ENCODE measurements at places on chromosomes 11 and 22.

DNA sequence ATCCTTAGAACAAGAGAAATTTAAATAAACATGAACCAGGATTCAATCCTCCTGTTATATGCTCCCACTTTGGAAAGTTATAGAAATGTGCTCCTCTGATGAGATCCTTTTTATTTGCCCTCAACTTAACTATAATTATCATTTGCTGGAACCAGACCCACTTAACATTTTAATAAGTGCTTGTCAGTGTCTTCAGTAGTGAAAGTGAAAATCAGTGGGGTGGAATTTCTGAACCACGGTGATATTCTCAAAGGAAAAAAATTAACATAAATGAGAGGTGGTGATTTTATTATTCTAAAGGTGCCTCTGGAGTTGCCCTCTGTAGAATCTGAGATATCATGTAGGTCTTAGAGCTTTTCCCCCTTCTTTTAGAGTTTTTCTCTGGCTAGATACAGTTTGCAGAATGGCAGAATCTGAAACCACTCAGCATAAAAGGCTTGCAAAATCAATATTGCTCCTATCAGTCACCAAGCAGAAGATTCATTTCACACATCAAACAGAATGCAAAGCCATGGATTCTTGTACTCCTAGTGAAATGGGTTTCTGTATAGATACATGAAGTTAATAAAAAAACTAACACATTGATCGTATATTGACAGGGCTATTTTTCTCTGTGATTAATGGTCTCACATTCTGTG lies 213.2 kb downstream of the LUZP2 start:
- no peak for DNase-seq

DNA sequence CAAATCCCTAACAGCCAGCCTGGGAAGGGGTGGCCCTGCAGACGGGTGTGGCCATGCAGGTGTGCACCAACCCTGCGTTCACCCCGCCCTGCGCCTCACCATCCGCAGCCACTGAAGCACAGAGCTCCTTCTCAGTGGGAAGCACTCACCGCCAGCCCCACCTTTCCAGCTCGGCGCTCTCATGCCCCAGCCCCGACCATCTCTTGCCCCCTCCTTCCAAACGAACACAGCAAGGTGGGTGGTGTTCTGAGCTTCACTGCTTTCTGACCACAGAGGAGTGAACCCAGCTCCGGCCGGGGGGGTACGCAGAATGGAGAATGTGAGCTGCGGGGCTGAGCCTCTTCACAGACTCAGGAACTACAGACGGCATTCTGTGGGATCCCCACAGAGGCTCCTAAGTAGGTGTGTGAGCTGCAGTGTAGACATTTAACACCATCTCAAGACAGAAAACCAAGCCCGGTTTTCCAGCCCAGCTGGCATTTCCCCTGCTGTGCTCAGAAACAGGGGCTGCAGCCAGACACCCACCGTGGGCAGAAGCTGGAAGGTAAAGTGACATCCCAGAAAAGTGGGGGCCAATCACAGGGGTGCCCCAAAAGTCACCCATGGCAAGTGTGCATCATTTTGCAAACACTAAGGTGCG lies 88.4 kb upstream of the RTL6 start:
- no peak for DNase-seq

DNA sequence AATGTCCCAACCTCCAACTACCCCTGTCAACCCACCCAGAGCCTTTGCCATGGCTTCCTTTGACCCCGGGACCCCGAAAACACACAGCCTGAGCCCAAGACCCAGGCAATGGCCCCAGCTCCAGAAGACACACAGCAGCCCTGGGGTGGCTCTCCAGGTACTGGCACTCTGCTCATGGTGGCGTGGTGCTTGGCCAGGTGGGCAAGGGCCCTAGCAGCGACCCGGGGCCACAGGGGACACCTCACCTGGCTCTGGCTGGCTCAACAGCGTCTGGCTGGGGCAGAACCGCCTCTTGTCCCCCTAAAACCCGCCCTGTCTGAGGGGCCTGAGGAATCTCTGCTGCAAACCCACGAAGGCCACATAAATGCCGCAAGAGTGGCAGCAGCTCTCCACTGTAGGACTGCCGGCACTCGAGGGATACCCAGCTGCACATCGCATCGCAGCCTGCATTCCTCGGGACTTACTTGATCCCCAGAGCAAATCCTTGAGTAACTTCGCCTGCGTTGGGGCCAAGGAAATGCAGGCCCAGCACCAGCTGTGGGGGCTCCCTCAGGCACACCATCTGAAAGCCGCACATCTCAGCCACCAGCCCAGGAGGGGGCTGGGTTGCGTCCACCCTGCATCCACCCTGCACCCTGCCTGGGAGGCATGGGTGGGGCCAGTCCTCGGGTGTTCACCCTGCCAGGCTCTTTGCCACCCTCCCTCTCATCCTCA lies 23.1 kb upstream of the GNB1L start:
- peak; percentile 50 for DNase-seq

GRCh38 chr22:42208362-42208761 lies 62.1 kb downstream of the TCF20 start:
- no peak for DNase-seq

DNA sequence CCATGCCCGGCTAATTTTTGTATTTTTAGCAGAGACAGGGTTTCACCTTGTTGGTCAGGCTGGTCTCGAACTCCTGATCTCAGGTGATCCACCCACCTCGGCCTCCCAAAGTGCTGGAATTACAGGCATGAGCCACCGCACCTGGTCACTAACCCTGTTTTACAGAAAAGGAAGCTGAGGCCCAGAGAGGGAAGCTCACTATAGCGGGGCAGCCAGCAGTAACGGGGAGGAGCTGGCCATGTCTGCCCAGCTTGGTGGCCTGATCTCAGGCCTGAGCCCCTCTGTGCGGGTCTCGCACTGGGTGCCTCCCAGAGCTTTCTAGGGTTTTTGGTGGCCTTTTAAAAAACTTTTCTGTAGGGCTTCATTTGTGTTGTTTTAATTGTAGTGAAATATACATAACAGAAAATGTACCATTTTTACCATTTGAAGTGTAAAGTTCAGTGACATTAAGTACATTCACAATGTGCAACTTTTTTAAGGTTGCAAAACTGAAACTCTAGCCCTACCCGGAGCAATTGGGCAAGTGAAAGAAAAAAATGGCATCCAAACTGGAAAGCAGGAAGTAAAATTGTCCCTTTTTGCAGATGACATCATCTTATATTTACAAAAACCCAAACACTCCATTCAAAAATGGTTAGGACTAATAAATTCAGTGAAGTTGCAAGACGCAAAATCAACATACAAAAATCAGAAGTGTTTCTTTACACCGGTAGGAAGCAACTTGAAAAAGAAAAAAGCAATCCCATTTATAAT lies 14.5 kb upstream of the CYTH4 start:
- DNase-seq, result no peak

DNA sequence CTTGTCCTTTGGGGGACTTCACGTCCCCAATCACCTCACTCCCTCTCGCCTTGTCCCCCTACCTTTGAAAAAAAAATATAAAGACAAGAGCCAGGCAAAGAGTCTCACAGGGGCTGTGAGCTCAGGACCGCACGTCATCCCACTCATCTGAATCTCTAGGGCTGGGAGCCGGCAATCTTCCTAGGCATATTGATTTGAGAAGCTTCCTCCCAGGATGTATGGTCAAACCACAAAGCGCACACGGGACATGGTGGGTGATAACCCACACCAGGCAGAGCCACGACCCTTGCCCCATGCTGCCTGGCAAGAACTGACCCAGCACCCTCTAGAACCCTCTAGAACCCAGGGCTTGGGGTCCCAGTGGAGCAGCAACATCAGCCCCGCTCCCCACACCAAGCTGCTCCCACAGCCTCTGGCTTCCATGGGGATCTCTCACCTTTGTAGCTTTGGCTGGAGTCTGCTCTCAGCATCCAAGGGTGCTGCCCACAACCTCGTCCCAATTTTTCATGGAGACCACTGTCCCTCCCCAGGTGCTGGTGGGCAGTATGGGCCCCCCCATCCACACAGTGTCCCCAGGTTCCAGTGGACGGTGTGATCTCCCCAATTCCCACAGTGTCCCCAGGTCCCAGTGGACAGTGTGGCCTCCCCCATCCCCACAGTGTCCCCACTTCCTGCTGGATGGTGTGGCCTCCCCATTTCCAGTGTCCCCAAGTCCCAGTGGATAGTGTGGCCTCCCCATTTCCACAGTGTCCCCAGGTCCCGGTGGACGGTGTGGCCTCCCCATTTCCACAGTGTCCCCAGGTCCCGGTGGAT lies 85.2 kb upstream of the FGF3 start:
- no peak for DNase-seq

DNA sequence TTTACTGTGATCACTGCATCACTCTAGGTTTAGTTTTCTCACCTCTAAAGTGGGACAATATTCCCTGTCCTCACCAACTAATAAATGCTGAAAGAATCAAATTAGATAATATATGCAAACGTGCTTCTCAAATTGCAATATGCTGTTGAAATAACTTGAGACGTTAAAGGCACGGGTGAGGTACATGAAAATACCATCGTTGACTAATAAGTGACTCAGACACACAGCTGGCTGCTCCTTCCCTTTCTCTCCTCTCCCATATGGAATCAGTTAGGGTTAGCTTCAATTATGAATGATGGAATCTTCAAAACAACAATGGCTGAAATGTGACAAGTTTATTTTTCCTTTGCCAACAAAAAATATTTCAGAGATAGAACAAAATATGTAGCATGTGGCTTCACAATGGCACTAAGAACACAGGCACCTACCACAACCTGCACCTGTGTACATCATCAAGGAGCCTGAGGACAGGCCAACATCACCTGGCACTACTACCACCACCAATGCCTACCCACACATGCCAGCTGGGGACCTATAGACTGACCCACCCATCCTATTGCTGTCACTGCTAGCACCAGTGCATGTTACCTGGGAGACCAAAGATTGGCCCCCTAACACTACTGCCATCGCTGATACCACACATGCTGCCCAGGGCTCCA lies 13.7 kb downstream of the GDPD4 start:
- DNase-seq, result peak; percentile 64

DNA sequence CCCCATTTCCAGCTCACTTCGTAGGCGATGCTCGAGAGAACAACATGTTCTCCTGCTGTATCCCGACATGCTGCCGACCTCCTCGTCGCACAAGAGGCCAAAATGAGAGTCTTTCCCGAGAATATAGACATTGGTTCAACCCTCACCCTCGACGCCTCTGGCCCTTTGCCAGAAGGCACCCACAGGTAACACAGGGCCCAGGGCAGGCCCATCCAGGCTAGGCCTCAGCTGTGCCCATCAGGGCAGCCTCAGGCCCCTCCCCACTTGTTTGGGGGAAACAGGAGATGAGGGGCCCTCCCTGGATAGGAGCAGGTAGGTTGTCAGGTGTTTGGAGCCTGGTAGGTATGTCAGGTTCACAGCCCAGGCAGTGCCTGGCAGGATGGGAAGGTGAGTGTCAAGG lies 2.7 kb upstream of the RGL4 start:
- no peak for DNase-seq

- no peak for DNase-seq
Observed at GRCh38 chr11:118619444-118620197, 12.2 kb downstream of the PHLDB1 start.

GRCh38 chr22:31891366-31892079 lies 52.8 kb upstream of the YWHAH start:
- DNase-seq, result no peak

- no peak for DNase-seq
Observed at GRCh38 chr22:47851586-47851985, 1089.1 kb downstream of the TBC1D22A start.

GRCh38 chr11:47850337-47850736 lies 2.2 kb upstream of the NUP160 start:
- DNase-seq, result no peak

GRCh38 chr22:35518811-35519210 lies 21.8 kb upstream of the RASD2 start:
- DNase-seq, result no peak

DNA sequence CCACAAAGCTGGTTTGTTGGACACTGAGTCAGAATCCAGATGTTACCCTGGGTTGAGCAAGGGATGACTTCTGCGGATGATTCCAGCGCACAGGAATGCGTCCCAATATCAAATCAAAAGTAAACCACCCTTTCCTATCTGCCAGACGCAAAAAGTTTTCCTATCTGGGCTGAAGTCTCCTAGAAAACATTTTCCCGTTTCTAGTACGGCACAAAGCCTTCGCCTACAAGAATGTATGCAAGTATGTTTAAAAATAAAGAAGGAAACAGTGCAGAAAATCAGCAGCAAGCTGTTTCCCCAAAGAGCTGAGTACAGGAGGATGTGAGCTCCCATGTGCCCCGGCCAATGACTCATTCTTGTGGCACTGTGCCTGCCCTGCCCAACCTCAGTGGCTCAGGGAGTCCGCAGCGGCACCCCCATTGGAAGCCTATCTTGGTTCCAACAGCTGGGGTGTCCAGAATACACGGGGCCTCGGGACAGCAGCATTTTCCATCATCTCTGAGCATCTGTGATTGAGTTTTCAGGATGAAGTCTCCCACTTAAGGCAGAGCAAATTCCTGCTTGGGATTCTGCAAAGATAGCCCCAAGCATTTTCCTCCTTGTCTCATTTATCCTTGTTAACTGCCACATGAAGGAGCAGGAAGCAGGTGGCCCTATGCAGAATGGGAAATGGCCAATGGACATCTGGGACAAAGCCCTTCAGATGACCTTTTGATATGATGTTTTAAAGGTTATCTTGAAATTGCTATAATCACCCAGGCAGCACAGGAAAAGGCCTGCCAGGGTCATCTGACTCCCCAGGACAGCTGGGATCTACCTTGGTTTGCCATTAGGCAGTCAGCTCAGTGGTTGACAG lies 17.5 kb downstream of the KCNJ5 start:
- peak; percentile 39 for DNase-seq

- DNase-seq, result no peak
Observed at GRCh38 chr22:44918925-44919392, 90.8 kb downstream of the PHF21B start.

DNA sequence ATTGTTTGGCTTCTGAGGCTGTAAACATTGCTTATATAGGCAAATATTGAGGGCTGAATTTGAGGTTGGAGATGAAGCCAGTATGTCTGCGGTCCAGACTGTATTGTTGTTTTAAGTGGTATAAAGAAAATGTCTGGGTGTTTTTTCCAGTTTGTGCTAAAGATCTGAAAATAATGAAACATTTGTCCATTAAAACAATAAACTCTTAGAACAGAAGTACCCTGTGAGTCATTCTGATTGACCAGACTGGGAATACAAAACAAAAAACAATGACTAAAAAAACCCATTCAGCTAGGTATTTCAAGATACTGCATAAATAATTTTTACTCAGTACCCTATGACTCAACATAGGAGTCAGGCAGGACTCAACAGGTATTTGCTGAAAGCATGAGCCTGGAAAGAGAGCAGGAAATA lies 20.4 kb downstream of the ALKBH8 start:
- DNase-seq, result no peak

DNA sequence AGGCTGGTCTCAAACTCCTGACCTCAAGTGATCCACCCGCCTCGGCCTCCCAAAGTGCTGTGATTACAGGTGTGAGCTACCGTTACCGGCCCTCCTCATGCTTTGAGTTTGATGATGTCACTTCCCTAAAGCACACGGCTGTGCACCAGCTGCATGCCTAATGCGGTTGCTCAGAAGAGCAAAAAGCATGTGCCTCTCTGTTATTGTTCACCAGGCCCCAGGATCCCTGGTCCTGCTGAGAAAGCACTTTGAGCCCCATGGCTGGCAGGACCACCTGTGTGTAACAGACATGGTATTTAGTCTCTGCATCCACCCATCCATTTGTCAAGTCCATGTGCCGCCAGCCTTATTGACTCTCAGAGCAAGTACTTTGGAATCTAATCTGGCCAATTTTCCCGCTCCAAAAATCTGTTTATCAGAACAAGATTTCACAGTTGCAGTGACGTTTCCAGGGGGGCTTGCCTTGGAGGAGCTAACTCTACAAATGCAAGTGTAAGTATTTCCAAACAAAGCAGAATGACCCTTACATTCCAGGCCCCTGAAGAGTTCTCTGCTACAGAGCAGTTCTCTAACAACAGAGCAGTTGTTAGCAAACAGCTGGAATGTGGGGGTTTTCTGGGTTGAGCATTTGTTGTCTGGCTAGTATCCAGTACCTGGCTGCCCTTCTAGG lies 89.4 kb downstream of the LDLRAD3 start:
- DNase-seq, result no peak
